NAMALWA (cell line): ENCODE measurements at places on chromosomes 13 and 19.

DNA sequence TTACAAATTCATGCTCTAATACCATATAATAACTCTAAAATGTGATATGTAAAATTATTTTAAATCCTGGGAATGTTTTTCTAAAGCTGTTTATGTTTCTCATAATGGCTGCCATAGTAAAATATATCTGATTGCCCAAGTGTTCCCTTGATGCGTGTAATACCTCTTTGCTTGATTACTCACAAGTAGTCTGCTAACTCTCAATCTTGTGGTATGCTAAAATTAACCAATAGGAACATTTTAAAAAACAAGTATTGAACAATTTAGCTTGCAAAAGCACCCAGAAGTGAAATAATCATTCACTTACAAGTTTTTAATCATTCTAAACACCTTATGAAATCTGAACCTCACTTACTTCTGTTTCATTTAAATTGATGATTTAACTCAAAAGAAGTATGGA is 386.0 kb upstream of the ATXN8OS start:
- no peak for DNase-seq

GRCh38 chr13:19155321-19155861 is 26.2 kb downstream of the TUBA3C start:
- no peak for DNase-seq

DNA sequence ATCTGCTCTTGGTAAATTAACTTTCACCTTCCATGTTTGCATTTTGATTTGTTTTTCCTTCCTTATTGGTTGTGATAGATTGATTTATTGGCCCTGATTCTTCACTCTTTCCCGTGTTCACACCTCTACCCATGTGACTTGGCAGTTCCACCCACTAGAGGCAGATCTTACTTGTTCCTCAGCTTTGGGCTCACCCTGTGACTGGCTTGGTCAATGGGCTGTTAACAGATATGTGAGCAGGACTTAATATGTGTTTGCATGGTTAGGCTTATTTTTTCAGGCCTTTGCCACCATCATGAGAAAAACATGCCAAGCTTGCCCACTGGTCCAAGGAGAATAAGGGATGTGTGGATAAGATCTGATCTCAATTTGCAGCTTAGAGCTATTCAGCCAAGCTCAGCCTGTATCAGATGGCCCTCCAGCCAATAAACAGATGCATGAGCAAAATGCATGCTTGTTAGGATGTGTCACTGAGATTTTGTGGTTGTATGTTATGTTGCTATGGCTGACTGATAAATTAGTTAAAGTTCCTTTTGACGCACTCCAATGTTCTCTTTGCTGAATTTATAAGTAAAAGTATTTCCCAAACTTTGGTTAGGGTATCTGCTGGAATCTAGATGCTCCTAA is 48.0 kb downstream of the RGCC start:
- no peak for DNase-seq

DNA sequence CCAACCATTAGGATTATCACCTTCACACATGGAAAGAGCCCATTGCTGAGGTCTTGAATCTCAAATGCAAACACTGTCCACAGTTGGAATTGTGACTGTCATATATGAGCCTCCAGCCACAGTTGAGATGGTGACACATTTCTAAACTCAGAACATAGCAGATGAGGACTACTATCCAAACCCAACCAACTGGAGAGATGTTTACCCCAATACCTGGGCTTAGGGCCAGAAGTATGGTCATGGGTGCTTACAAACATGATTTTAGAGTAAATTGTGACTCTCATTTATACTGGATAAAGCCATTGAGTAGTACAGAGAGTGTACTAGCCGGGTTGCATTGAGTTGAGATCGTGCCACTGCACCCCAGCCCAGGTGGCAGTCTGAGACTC is 14.0 kb upstream of the ZNF681 start:
- DNase-seq = no peak

- no peak for DNase-seq
Measured at GRCh38 chr13:110572778-110573118, 11.2 kb upstream of the RAB20 start.

- no peak for DNase-seq
Measured at GRCh38 chr13:95209109-95209508, 92.1 kb downstream of the ABCC4 start.

GRCh38 chr13:111247552-111247951 is 72.9 kb upstream of the TEX29 start:
- no peak for DNase-seq

GRCh38 chr13:35646056-35646774 is 169.7 kb upstream of the MAB21L1 start:
- no peak for DNase-seq

DNA sequence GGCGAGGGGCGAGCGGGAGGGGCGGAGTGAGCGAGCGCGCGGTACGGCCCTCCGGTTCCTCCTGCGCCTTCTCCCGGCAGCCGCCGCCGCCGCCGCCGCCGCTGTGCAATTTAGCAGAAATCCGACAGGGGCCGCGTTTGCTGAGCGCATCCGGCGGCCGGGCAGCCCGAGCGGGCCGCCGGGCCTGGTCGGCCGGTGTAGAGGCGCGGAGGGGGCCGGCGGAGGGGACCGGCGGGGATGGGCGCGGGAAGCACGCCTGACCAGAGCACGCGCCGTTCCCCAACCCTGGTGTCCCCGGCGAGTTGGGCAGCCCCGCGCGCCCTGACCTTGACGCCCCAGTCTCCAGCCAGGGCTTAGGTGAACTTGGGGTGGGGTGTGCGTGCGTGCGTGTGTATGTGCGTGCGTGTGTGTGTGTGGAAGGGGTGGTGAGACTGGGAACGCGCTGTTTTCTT is 144.5 kb upstream of the ZNF536 start:
- DNase-seq = no peak

DNA sequence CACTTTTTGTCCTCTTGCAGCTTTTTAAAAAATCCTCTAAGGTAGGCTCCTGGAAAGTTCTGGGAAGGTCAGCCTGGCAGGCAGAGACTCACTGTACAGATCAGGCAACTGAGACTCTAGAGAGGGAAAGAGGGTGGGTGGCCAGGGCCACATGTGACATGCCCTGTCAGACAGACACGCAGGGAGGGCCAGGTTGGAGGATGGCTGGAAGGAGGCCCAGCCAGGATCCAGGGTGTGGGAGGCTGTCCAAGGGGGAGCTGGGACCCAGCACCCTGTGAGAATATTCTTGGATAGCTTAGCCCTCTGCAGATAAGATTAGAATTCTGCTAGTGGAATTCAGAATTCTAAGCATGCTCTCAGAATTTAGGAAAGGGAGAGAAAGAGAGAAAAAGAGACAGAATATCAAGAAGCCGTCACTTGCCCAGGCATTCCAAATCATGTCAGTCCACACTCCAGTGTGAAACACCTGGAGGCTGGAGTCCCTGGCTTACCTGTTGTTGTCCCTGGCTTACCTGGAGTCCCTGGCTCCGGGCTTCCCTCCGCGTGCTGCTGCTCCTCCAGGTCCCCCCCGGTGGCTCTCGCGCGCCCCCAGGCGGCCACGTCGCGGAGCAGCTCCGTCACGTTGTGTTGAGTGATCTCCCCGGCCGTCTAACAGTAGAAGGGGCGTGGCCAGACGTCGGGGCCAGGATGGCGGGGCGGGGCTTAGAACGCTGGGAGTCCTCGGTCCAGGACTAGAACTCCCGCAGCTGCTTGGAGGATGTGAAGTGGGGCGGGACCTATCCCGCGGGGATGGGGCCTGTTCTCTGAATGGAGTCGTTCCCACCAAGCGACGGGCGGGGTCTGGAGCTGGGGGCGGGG is 2.8 kb upstream of the TNNI3 start:
- peak; percentile 94 for DNase-seq

GRCh38 chr13:96821381-96821780 is 172.9 kb downstream of the OXGR1 start:
- DNase-seq = no peak

GRCh38 chr13:64640002-64640401 is 2590.1 kb downstream of the PCDH9 start:
- DNase-seq = no peak

GRCh38 chr13:105825071-105825470 is 710.4 kb downstream of the EFNB2 start:
- no peak for DNase-seq

DNA sequence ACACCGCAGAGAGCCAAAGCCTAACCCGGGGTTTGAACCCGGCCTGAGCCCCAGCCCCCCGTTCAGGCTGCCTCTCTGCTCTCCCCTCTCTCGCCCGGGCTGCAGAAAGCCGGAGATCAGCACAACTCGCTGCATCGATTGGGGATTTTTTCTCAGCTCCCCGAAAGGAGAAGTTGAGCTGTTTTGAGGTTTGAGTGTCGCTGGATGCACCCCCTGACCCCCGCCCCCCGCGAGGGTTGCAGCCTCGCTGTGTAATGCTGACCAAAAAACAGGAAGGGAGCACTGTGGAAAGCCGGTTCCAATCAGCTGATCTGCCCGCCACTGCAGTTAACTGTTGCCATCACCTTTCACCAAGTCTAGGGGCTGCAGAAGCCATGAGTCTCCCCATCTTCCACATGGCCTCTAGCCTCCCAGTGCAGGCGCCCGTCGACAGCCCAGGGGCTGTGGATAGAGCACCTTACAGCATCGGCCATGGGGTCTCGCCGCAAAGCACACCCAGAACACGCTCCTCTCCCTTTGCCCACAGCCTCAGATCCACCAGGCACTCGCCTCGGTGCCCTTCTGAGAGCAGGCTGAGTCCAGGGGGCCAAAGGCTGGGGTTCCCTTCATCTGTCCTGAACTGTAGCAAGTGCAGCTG is 34.5 kb downstream of the MYO9B start:
- DNase-seq = no peak

- DNase-seq = no peak
Measured at GRCh38 chr13:51562011-51562671, 22.1 kb upstream of the WDFY2 start.

GRCh38 chr19:14606627-14607026 is 23.7 kb downstream of the CLEC17A start:
- no peak for DNase-seq

DNA sequence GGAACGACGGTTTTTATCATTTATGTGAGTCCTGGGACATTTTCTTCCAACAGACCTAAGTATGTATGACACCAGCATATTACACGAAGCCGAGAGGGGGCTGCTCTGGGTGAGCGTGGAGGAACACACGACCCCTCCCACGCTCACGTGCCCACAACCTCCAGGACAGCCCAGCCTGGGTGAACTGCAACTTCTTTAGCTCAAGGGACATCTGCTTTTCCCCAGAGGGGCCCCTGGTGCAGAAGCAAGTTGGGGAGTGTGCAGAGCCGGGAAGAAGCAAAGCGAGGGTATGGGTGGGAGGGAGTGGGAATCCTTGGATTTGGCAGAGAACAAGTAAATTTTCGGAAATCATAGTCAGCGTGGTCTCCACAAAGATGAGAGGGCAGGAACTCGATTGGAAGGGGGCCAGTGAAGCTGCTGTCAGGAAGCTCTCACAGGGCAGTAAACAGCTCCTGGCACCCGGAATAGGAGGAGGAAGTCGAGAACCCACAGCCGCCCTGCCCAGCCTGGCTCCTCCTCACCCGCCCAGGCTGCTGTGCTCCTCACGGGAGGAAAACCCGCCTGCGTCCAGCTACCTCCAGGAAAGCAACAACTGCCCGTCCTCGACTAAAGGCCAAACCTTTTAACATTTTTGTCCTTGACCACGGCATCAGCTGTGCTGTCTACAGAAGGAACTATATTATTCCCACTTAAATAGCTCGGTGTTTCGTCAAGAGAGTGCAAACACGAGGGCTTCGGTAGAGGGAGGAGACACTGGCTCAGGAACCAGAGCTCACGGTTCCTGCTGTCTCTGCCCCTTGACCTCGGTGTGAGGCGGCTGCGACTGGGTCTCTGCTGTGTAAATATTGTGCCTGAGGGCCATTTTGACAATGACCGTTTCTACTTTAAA is 17.2 kb upstream of the CFAP97D2 start:
- no peak for DNase-seq

- peak; percentile 70 for DNase-seq
Measured at GRCh38 chr13:99528547-99528946, 27.3 kb downstream of the TM9SF2 start.

DNA sequence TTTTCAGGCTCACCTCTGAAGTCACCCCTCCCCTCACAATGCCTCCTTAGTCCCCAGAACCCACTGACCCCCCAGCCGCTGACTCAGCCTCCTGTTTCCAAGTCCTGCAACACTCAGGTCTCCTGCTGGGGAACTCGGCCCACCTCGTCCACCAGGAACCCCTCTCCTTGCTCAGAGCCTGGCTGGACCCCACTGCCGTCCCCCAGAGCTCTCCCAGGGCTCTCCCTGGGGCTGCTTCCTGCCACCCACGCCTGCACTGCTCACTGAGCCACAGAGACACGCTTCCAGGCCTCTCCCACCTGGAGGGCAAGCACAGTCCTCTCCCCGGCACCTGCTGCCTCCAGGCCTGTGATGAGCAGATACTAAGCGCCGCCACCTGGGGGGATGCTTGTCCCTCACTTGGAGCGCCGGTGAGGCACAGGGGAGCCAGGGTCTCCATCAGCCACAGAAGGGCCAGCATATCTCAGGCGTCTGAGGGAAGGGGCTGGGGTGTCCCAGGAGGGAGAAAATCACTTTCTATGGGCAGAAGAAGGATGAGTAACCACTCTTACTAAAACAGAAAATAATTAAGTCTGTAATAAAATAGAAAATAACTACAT is 53.8 kb downstream of the KLF2 start:
- DNase-seq = no peak

GRCh38 chr13:32695602-32696250 is 109.5 kb downstream of the PDS5B start:
- no peak for DNase-seq

- DNase-seq = no peak
Measured at GRCh38 chr13:52428295-52428694, 22.1 kb downstream of the VPS36 start.

DNA sequence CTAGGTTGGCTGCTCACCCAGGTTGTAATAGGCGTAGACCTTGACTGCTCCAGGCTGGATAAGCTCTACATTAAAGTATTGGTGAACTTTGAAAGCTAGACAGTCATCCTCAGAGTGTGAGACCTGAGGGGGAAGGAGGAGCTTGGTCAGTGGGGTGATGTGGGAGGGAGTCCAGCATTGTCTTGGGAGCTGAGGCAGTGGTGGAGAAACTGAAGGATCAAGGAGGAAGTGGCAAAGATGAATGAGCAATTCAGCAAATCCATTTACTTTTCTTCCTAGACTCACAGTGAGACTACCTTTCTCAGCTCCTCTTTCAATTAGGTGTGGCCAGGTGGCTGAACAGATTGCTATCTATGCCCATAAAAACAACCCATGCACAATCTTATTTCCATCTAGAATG is 10.2 kb upstream of the TNFSF14 start:
- DNase-seq = no peak
